ENCODE measurements at places on chromosomes 11 and 22.

GRCh38 chr11:33735271-33736147 lies 714 bp downstream of the CD59 start:
- peak; percentile 58 for DNase-seq

DNA sequence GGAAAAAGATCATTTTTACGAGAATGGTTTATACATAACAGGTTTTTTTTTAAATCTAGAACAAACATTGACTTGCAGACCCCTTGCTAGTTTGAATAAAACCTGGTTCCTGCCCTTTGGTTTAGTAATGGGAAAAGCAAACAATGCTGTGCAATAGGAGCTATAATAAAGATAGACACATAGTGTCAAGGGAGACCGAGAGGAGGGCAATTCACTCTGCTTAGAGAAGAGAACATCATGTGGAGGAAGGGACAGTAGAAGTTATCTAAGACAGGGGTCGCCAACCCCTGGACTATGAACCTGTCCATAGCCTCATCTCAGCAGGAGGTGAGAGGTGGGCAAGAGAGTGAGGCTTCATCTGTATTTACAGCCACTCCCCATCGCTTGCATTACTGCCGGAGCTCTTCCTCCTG lies 7.0 kb upstream of the RDX start:
- DNase-seq, result no peak

- DNase-seq, result no peak
These were observed 462 bp downstream of the UBE2L6 start for GRCh38 chr11:57566905-57567514.

- DNase-seq, result no peak
These were observed 7.5 kb downstream of the POU2AF3 start for GRCh38 chr11:111305876-111306275.

DNA sequence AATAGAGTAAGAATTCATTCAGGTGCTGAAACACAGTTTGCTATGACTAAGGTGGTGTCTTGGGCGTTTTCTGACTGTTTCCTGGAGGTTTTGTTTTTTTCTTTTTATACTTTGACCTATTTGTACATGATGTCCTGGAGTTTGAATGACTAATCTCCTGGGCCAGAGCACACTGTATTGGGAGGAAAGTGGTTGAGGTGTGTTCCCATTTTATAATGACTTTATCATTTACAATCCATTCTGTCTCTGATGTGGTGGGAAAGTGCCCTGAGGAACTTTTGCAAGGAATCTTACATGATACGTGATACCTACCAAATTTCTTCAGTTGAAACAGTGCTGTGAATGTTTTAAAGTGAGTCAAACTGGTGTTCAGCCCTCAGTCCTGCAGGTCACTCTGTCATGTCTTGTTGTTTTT lies 80.8 kb downstream of the TNRC6B start:
- DNase-seq, result peak; percentile 25

DNA sequence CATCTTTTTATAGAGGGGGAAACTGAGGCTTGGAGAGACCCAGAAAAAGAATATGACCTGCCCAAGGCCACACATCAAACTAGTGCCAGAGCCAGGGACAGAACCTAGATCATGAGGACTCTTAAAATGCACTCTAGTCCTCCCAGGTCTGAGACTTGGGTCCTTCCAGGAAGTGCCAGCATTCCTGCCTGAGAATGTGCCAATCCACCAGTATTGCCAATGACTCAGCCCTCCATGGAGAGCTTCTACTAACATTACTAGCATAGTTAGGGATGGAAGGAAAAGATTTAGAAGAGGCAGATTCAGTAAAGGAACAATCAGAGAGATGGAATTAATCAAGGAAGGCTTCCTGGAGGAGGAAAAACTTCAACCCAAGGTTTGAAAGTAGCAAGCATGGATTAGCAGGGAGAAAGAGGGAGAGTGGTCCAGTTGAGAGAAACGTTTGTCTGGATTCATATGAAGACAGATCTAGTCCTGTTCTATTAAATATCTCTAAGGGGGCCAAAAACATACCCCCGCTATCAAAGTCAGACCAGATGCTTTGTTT lies 20.1 kb upstream of the SMIM35 start:
- no peak for DNase-seq

GRCh38 chr11:106813806-106814205 lies 204.5 kb downstream of the GUCY1A2 start:
- no peak for DNase-seq

DNA sequence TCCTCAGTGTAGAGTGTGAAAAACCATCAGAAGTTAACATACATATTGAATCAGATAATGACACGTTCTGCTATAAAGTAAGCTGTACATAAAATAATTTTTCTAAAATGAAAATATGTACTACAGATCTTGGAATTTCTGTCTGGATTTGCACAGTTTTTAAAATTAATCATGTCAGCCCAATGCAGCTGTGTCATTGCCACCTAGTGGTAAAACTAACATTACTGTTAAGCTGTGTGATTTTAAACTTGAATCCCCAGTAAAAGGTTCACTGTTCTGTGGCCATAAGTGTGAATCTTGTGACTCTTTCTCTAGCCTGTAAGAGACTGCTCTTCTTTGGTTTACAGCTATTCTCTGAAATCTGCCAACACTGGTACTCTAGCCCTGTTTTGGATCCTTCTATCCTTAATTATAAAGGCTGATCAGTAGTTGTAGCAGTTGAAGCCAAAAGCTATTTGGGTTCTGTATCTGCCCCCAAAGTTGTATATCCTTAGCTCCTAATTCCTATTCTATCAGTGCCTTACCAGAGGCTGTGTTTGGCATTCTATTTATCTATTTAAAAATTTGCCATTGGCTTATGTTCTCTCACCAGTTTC lies 4.0 kb downstream of the JRKL start:
- peak; percentile 45 for DNase-seq

- DNase-seq, result no peak
These were observed 43.6 kb downstream of the OR2AG2 start for GRCh38 chr11:6727971-6728760.

GRCh38 chr11:57001674-57002401 lies 13.1 kb downstream of the OR5AK2 start:
- no peak for DNase-seq

- DNase-seq, result no peak
These were observed 239.6 kb upstream of the MPPED2 start for GRCh38 chr11:30825723-30826122.

- DNase-seq, result no peak
These were observed 158.8 kb downstream of the FAT3 start for GRCh38 chr11:92383430-92383829.

DNA sequence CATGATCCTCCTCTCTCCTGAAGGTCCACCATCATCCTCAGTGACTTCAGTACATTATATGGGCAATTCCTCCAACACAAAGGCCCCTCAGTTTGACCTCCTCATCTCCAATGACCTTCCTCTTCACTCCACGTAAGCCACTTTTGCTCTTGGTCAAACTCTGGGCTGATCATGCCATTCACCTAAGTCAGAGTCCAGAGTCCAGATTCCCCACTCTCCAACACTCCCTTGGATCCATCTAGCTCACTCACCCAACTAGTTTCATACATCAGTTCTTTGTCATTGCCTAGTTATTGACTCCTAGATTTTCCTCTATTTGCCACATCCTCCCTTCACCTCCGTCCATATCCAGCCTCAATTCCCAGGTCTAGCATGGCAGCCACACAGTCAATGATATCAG lies 30.5 kb upstream of the TTC12 start:
- no peak for DNase-seq

DNA sequence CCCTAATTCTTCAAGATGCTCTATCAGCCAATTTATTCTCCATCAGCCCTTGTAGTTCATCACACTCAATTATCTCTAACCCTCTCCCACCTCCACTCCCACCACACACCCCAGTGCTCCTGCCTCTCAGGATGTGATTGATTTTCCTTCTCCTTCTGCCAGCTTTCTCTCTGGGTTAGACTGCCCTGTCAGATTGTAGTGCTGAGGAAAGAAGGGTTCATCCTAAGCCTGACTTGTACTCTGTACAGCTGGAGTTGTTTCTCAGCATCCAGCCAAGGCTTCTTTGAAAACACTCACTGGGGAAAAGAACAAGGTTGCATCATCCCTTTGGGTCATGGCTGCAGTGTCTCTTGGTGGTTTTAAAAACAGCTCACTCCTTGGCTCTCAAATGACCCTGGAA lies 61.2 kb downstream of the CECR2 start:
- no peak for DNase-seq

- no peak for DNase-seq
These were observed 1.1 kb upstream of the SCT start for GRCh38 chr11:628056-628455.

DNA sequence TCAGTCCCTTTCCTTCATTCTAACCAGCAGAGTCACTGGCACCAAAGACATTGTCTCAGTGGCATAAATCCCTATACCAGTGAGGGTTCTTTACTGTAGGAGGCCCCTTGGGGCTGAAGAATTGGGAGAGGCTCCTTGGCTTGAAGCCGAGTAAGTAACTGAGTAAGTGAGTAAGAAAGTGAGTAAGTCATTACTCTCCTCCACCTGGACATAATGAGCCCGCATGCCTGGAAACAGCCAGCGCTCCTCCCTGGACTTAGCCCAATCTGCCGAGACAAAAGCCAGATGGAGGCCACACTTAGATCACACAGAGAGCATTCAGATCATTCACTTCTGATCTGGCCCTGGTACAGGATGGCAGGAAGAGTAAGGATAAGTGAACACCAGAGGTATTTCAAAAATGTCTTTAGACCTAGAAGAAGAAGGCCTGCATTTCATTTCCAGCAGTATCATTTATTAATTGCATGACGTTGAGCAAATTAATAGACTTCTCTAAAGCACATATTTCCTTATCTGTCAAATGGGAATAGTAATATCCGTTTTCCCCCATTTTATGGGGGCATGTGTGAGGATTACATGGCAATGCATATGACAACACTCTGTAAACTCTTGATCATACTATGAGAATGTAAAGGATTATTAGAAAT lies 8.2 kb upstream of the MICAL3 start:
- peak; percentile 82 for DNase-seq

DNA sequence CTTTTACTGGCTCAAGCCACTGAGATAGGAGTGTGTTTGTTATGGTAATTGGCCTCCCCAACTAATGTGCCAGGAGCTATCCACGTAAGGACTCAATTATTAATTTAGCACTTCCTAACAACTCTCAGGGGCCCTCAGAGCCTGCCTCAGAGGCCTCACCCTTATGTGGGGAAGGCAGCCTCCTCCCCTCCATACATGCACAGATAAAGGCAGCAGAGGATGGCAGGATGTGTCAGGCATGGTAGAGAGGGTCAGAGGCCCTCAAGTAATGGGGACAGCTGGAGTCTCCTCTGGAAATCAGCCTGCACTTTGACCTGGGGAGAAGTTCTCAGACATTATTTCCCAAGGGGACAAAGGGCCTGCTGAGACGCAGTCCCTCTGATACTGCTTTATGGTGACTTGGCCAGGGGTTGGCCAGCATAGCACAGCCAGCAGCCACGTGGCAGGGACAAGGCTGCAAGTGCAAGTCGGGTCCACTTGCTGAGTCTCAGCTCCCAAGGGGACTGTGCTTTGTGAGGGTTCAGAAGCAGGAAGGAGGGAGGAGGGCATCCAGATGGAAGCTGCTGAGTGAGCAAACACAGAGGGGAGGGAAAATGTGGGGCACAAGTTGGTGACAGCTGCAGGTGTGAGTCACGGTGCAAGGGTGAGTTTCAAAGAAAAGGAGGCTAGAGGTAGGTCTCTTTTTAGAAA lies 17.0 kb downstream of the MOGAT2 start:
- no peak for DNase-seq

DNA sequence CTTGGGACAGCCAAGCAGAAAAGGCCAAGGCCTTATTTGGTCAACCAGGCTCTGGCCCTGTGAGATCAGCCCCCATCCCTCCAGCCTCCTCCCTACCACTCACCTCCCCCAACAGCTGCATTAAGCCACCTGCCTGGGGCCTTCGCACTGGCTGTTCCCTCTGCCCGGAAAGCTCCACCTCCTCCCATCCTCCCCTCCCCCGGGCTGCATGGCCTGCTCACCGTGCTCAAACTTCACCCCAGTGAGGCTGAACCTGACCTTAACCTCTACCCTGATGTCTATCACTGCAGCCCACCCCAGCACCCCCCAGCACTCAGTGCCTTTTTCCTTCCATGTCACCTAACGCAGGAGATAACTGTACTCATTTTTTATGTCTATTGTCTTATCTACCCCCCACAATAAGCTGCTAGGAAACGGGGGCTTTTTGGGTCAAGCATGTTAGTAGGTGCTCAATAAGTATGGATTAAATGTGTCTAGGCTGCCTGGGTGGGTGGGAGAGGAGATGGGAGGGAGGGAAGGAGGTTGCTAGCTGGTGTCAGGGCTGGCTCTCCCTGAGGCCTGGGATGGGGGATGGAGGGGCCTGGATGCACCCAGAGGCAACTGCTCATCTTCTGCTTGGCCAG lies 912 bp downstream of the PTPRCAP start:
- DNase-seq, result no peak

DNA sequence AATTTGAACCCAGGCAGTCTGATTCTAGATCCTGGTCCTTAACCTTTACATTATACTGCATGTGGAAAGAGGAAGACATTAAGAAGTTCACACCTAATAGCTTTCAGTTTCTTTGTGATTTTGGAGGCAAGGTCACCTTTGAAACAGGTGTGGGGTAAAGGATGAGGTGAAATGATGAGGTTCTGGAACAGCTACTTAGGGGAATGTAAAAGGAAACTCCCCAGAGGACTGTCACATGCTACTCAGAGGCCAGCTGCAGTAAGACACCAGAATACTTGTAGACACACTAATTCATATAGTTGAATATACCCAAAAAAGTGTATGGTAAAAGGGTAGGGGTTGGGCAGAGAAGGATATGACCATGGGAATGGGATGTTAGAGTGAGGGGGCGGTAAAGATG lies 5.4 kb downstream of the APIP start:
- DNase-seq, result no peak
